ENCODE measurements at places on chromosomes 11 and 22. TPM values are rescaled to one million over a fixed set of nuclear protein-coding genes. Genes with fewer than 3 reads are reported as not detected.
A peak's percentile ranks its signal among the peaks of the same experiment; 100 is the strongest.

- no peak for DNase-seq
Observed at GRCh38 chr11:83047515-83048225, 24.0 kb downstream of the RAB30 start.

DNA sequence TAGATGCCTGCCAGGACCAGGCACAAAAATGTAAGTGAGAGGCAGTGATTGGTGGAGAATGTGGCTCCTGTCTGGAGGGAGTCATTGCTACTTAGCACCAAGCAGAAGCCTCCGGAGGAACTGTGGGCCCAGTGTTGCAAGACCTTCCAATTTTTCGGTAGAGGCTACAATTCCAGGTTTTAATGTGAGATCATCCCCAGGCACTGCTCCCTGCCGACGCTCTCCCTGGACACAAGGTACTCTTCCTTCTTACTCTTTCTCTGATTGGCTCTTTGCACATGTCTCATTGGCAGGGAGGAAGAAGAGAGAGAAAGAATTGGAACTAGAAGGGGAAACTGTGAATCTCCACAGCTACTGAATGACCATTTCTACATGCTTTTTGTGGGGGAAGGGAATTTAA lies 53.7 kb upstream of the EP300 start:
- DNase-seq = no peak

- no peak for DNase-seq
Observed at GRCh38 chr11:13033760-13034533, 24.8 kb downstream of the RASSF10 start.

C11orf86 gene
- total RNA-seq = not detected

- no peak for DNase-seq
Observed at GRCh38 chr11:69190796-69191536, 35.2 kb downstream of the SMIM38 start.

ZNF280B gene
- total RNA-seq = 4.0 TPM

BRD1 gene
- 37.2 TPM for total RNA-seq

KCNA4 gene
- total RNA-seq = not detected

DNA sequence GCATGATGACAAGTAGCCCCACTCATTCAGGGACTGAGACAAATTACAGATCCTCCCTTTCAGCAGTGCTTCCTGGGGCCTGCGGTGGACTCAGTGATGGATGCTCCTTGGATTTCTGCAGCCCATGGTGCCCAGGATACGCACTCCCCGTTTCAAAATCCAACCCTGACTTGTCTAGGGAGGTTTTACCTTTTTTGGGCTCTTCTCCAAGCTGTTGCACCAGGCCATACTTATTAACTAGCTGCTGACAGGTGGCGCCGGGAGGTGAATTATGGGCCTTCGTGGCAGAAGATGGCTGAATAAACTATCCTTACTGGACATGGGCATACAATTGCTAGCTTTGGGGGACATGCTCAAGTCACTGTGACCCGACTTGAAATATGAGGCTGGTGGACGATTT lies 324.3 kb upstream of the SYN3 start:
- no peak for DNase-seq

GRCh38 chr11:45621588-45621987 lies 43.8 kb downstream of the CHST1 start:
- DNase-seq = no peak

DNA sequence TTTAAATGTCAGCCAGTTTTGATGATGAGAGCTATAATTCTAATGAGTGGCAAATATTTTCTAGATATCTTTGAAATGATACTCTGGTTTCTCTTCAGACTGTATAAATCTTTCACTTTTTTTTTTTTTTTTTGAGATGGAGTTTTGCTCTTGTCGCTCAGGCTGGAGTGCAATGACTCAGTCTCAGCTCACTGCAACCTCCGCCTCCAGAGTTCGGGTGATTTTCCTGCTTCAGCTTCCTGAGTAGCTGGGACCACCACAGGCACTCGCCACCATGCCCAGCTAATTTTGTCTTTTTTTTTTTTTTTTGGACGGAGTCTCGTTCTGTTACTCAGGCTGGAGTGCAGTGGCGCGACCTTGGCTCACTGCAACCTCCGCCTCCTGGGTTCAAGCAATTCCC lies 113.6 kb downstream of the TEAD1 start:
- peak; percentile 54 for DNase-seq

GRCh38 chr22:24023204-24023789 lies 12.2 kb downstream of the CABIN1 start:
- DNase-seq = no peak

DNA sequence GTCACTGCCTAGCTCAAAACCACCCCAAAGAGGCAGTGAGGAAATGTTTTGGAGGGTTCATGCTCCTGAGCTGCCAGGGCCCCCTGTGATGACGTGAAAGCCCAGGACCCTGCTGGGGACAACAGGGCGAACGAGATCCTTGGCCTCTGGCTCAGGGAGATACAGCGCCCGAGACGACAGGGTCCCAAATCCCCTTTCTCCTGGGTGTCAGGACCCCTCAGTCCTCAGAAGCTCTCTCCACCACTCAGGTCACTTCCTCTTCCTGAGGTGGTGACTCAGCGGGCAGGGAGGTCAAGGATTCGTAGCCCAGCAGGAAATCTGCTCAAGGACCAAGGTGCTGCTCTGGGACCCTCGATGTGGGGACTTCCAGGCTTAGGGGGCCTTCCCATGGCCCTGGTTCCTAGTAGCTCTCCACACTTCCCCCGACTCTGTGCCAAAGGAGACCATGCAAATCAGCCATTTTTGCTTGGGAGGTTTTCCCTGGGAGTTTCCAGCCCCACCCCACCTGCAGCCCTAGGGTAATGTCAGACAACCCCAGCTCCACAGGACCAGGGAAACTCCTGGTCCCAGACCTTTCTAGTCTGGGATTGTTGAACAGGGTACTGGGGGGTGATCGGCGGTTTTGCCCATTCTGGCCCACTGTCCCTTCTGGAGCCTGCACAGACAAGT lies 12.8 kb downstream of the BCL9L start:
- no peak for DNase-seq

- DNase-seq = no peak
Observed at GRCh38 chr22:49765951-49766350, 61.7 kb downstream of the BRD1 start.

GRCh38 chr11:78603792-78604191 lies 29.1 kb upstream of the NARS2 start:
- DNase-seq = no peak

- no peak for DNase-seq
Observed at GRCh38 chr11:75725547-75726320, 8.1 kb downstream of the MOGAT2 start.

BCO2 gene
- total RNA-seq = 0.48 TPM

MAPK8IP2 gene
- total RNA-seq = 1.0 TPM

All from kidney epithelial cell (primary cell).